ENCODE measurements at places on chromosomes 11 and 22.

DNA sequence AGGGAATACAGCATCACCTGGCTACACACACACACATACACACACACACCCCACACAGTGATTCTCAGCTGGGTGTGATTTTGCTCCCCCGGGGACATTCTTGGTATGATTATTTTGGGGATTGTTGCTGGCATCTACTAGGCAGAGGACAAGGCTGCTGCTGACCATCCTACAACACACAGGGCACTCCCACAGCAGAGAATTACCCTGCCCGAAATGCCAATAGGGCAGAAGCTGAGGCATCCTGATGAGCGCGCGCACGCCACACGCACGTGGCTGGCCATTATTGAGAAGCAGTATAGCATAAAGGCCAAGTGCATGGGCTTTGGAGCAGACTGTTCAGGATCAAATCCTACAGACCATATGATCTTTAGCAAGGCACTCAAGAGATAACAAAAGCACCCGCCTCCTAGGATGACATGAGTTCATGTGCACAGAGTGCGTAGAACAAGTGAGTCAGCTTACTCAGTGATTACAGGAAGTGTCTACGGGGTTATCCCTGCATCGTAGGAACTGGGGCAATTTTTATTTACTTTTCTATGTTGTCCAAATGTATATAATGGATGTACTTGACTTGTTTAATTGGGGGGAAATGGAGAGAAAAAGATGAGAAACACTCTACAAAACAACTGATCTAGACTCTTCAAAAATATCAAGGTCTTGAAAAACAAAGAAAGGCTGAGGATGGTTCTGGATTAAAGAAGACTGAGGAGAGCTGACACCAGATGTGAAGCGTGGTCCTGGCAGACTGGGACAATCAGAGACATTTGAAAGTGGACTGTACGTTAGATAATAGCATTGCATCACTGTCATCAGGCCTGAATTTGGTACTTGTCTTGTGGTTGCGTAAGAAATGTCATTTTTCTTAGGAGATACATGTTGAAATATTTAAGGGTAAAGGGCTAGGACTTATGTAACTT, 7.2 kb upstream of the EHD1 start:
- peak; percentile 85 for DNase-seq

GRCh38 chr22:49192857-49193250, 634.8 kb downstream of the BRD1 start:
- DNase-seq, result no peak

- DNase-seq, result no peak
Observed at GRCh38 chr11:111372538-111372937, 6.5 kb downstream of the POU2AF1 start.

- DNase-seq, result no peak
Observed at GRCh38 chr22:36713436-36713835, 9.9 kb upstream of the CACNG2 start.

GRCh38 chr22:27086080-27087044, 429.0 kb downstream of the MIAT start:
- DNase-seq, result no peak

DNA sequence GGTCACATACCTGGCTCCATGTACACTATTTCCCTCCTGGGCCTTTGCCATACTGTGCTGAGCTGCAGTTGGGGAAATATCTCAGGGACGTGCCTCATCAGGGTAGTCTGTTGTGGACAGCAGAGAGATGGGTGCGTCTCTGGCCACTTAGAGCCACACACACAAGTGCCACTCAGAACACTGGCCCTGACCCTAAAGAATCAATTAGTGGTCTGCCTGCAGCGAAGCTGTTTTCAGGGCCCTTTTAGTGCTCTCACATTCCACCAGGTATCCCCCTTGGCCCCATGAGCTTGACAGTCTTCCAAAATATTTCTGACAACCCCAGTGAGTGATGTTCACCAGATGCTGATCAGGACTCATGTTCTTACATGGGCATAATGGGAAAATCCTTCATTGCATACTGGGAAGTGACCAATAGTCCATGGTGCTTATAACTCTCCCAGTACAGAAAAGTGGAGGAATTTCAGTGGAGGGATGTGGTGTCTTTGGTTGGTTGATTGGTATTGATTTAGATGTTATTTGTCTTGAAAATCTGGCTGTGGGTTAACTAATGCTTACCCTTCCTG, 66.1 kb downstream of the ME3 start:
- DNase-seq, result no peak

GRCh38 chr11:45745065-45745811, 59.7 kb upstream of the SLC35C1 start:
- no peak for DNase-seq

- peak; percentile 63 for DNase-seq
Observed at GRCh38 chr11:14537134-14537599, 17.0 kb upstream of the PSMA1 start.

All from hepatocyte (in vitro differentiated cells).